ENCODE measurements at places on chromosomes 11 and 22. TPM values are rescaled to one million over a fixed set of nuclear protein-coding genes. Genes with fewer than 3 reads are reported as not detected.
A peak's percentile ranks its signal among the peaks of the same experiment; 100 is the strongest.

Gene TSG101
- total RNA-seq = 78.6 TPM

DNA sequence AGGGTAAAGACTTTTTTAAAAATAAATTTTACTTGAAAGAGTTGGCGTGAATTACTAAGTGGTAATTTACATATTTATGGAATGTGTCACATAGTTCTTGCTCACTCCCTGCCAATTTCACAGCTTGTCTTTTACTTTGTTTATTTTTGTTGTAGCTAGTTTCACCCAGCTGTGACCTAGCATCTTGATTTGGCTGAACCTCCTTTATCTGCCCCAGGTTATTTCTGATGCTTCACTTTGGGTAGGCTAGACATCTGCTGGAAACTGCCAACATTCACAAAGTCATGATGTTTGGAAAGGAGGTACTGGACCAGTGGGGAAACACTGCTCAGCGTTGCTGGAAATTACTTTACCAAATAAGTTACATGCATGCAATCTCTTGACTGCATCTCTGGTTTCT lies 1676.0 kb upstream of the RAG2 start:
- DNase-seq = no peak

Gene BAIAP2L2
- total RNA-seq = 3.3 TPM

Gene PLAAT4
- 17.5 TPM for total RNA-seq

DNA sequence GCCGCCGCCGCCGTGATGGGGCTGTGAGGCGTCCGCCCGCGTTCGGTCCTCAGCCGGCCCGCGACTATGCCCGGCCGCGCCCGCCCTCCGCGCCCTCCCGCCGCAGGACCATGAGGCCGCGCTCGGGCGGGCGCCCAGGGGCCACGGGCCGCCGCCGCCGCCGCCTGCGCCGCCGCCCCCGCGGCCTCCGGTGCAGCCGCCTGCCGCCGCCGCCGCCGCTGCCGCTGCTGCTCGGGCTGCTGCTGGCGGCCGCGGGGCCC lies 215 bp downstream of the ZNRF3 start:
- DNase-seq = no peak

DNA sequence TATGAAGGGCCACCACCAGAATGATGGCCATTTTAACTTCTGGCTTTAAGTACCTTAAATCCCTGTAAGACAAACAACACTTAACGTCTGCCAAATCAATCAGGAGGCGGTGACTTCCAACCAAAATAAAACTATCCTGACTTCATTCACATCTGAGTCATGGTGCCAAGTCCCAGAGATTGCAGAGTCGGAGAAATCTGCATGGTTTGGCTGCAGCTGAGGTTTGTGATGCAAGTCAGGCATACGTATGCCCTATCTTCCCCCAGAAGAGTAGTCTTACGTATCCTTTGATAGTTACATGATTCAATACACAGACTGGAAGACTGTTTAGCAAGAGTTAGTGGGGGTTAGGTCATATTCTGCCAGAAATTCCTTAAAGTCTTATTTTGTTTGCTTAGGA lies 1.7 kb upstream of the GAB2 start:
- peak; percentile 68 for DNase-seq
